Naive B cell (primary cell): ENCODE measurements at places on chromosomes 1 and 21. TPM values are rescaled to one million over a fixed set of nuclear protein-coding genes. Genes with fewer than 3 reads are reported as not detected.
A peak's percentile ranks its signal among the peaks of the same experiment; 100 is the strongest.

- no peak overlapping the region for H3K4me3 ChIP-seq
- DNase-seq: no peak
- H3K36me3 ChIP-seq: no peaks in the 10 kb centered on the region
- H3K27me3 ChIP-seq: peaks cover 13% of the 10 kb centered on the region
- H3K4me1 ChIP-seq: no peaks in the 10 kb centered on the region
- no peak overlapping the region for H3K27ac ChIP-seq
Observed at GRCh38 chr1:88321706-88322105, 362.4 kb upstream of the PKN2 start.

GRCh38 chr1:192876633-192877032 is 67.8 kb downstream of the RGS2 start:
- H3K4me3 ChIP-seq: no peak overlapping the region
- H3K36me3 ChIP-seq: no peaks in the 10 kb centered on the region
- H3K27me3 ChIP-seq: peaks cover 9% of the 10 kb centered on the region
- H3K27ac ChIP-seq: no peak overlapping the region
- DNase-seq: no peak

GRCh38 chr1:184826001-184826400 is 71.3 kb upstream of the EDEM3 start:
- no peaks in the 10 kb centered on the region for H3K27me3 ChIP-seq
- no peaks in the 10 kb centered on the region for H3K36me3 ChIP-seq
- DNase-seq: no peak
- no peak overlapping the region for H3K4me3 ChIP-seq
- no peak overlapping the region for H3K27ac ChIP-seq
- H3K4me1 ChIP-seq: peaks cover 10% of the 10 kb centered on the region

GRCh38 chr1:204013052-204013451 is 59.9 kb upstream of the SOX13 start:
- no peaks in the 10 kb centered on the region for H3K36me3 ChIP-seq
- peaks cover 5% of the 10 kb centered on the region for H3K27me3 ChIP-seq
- H3K4me1 ChIP-seq: no peaks in the 10 kb centered on the region
- no peak for DNase-seq

GRCh38 chr1:173122958-173123852 is 72.5 kb upstream of the TNFSF18 start:
- no peaks in the 10 kb centered on the region for H3K27me3 ChIP-seq
- peaks cover 35% of the 10 kb centered on the region for H3K4me1 ChIP-seq
- peak overlapping the region; percentile 63 for H3K4me3 ChIP-seq
- peak overlapping the region; percentile 93 for H3K27ac ChIP-seq
- no peaks in the 10 kb centered on the region for H3K36me3 ChIP-seq
- peak; percentile 70 for DNase-seq

DNA sequence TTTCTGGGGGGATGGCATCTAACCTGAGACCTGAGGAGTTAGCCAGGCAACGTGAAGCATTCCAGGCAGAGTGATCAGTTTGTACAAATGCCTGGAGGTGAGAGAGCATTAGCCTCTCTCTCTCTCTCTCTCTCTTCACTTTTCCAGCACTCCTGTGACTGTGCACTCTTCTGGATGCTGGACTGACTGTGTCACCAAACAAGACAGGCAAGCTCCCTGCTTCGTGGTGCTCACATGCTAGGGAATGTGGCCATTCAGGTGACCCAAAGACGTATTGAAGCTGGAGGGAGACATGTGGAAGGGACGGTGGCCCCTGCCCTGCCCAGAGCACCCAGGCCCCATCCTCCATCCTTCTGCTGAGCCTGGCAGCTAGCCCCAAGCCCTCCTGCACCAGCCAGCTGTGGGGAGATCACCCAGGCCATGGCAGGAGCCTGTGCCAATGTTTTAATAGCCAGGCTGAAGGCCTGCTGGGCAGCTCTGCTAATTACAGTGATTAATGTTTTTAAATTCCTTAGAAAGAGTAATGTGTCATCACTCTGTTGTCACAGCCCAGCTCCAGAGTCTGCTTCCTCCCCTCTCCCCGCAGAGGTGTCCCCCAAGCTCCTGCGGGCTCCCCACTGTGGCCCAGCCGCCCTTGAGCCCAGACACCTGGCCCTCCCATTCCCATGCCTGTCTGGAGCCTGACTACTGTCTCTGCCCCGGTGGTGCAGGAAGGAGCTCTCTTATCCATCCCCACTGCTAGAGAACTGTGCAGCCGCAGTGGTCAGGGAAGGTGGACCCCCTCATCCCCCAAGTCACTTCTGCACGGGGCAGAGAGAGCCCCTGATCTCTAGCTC is 48.9 kb downstream of the UBIAD1 start:
- H3K36me3 ChIP-seq: no peaks in the 10 kb centered on the region
- H3K27ac ChIP-seq: no peak overlapping the region
- no peak for DNase-seq
- no peak overlapping the region for H3K4me3 ChIP-seq
- H3K4me1 ChIP-seq: peaks cover 5% of the 10 kb centered on the region
- H3K27me3 ChIP-seq: no peaks in the 10 kb centered on the region

- H3K36me3 ChIP-seq: no peaks in the 10 kb centered on the region
- H3K4me3 ChIP-seq: no peak overlapping the region
- no peak for DNase-seq
Observed at GRCh38 chr21:16441789-16442188, 712.0 kb downstream of the USP25 start.

DNA sequence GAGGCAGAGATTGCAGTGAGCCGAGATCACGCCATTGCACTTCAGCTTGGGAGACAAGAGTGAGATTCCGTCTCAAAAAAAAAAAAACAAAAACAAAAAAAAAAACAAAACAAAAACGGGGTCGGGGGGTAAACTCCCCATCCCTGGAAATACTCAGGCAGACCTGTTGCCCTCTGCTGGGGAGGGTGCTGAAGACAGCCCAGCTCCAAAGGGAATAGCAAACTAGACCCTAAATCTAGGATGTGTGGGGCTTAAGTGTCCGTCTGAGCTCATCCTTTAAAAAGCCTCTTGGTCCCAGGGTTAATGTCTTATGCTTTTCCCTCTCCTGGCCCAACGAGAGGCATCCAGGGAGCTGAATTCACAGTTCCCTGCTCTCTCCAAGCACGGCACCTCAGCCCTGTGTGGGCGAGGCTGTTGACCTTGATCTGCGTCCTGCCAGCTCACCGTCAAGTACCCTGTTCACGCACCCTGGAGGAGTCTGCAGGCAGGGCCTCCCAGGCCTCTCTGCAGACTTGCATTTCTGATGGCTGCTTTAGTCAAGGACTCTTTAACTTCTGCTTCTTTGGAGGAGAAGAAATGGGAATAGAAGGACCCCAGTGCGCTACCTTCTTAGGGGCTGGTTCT is 22.3 kb downstream of the KCND3 start:
- DNase-seq: no peak
- H3K4me3 ChIP-seq: no peak overlapping the region
- no peak overlapping the region for H3K27ac ChIP-seq
- no peaks in the 10 kb centered on the region for H3K36me3 ChIP-seq
- H3K27me3 ChIP-seq: peaks cover 49% of the 10 kb centered on the region
- no peaks in the 10 kb centered on the region for H3K4me1 ChIP-seq

The SPATA1 gene
- polyA plus RNA-seq: 0.25 TPM

The SMCP gene
- not detected for polyA plus RNA-seq

The CD84 gene
- 8.5 TPM for polyA plus RNA-seq
